ENCODE measurements at places on chromosomes 2 and 18.

DNA sequence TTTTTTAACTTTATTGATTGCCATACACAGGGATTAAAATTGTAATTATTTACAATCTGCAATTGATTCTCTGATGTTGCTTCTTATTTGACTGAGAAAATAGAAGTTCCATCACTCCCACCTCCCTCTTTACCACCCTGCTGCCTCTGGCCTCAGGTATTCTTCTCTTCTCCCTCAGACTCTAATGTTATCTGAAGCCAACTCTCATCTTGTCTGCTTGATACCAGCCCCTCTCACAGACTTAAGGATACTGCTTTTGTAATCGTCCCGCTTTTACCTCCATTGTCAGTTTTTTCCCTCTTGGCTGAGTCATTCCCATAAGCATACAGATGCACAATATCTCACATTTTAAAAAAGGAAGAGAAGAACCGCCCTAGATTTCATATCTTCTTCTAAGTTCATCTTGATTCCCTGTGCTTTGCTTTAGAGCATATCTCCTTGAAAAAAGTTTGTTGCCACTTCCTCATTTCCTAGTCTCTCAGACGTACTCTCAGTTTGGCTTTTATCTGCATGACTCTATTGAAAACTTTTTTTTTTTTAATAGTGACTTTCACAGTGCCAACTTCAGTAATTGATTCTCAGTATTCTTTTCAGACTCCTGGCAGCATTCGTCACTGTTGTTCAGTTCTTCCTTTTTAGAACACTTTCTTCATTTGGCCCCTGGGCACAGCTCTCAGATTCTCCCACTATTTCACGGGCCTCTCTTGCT is 31.1 kb downstream of the SPAG16 start:
- DNase-seq: no peak

DNA sequence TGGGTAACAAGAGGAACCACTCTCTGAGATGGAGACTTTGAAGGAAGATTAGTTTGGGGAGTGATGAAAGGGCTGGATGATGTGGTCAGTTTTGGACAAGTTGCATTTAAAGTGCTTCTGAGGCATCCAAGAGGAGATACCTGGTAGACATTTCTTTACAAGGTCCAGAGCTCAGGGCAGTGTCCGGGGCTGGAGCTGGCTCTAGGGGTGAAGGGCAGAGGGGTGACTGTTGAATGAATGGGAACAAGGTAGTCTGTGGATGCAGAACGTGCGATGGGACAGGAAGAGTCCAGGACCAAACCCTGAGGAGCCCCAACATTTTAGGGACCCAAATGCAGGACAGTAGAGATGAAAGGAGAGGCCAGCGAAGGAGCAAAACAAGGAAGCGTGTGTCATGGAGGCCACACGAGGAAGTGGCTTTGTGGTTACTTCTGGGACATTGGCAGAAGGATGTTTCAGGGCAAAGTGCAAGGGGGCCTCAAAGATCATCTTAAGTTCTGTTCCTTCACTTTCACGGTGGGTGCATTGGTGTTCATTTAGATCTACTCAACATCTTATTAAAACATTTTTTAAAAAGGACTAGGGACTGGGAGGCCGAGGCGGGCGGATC is 13.6 kb upstream of the GPR35 start:
- no peak for DNase-seq

DNA sequence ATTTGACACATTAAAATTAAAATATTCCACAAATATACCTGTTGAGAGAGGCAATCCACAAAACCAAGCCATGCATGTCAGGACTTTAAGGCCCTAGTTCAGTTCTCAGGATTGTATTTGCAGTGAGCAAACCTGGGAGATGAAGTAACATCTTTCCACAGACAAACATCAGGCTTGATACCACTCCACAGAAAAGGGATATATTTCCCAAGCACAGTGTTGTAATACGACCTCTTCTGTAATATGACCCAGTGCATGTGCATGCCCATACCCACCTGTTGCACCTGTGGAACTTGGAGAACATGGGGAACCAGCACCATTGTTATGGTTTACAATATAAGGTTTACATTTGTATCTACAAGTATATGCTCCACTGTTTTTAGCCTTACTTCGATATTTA is 184.0 kb downstream of the PDE11A start:
- DNase-seq: no peak

DNA sequence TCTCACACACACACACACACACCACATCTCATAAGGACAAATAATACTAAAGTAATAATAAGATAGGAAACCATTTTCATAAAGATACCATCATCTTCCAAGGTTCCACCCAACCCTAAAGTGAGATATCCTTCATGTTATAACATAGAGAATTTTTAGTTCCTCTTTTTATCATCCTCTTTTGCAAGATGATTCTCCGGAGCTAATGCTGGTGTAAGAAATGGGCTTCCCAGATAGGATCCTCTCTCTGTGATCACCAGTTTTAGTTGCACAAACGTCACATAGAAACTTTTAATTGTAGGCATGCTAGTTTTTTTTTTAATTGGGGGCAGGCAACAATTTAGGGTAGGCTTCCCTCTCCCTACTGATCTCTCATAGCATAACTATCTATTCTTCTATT is 49.6 kb downstream of the ARHGAP25 start:
- DNase-seq: no peak

DNA sequence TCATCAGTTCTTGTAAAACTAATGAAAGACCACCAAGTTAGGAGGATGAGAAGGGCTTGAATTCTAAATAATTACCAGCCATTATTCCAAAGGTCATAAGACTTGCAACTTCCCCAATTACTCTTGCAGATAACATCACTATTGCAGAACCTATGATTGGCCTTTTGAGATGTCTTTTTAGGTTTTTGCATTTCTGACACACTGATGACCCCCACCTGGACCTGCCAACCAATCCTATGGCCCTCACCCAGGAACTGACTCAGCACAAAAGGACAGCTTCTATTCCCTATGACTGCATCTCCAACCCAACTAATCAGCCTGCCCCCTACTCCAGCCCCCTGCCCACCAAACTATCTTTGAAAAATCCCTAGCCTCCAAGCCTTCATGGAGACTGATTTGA is 111.5 kb upstream of the COPS8 start:
- DNase-seq: no peak

GRCh38 chr2:138078153-138078552 is 113.9 kb downstream of the HNMT start:
- no peak for DNase-seq

DNA sequence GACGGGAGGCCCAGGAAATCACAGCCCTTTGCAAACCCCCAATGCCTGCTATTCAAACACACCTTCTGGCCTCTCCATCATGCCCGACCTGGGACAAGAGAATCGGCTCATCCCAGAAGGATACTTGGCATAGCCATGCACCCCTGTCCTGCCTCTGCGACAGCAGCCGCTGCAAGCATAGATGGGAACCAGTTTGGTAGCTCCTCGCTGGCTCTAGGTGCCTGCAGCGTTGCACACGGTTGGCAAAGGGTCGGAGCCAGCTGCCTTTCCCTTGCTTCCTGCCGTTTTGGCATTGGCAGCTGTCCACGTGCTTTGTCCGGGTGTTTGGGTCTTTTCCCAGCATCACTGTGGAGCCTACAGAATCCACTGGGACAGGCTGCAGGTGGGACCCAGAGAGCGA is 76.9 kb downstream of the TWIST2 start:
- DNase-seq: no peak
